ENCODE measurements at places on chromosomes 11 and 22.

- DNase-seq, result no peak
Observed at GRCh38 chr11:34037016-34037415, 14.5 kb upstream of the CAPRIN1 start.

DNA sequence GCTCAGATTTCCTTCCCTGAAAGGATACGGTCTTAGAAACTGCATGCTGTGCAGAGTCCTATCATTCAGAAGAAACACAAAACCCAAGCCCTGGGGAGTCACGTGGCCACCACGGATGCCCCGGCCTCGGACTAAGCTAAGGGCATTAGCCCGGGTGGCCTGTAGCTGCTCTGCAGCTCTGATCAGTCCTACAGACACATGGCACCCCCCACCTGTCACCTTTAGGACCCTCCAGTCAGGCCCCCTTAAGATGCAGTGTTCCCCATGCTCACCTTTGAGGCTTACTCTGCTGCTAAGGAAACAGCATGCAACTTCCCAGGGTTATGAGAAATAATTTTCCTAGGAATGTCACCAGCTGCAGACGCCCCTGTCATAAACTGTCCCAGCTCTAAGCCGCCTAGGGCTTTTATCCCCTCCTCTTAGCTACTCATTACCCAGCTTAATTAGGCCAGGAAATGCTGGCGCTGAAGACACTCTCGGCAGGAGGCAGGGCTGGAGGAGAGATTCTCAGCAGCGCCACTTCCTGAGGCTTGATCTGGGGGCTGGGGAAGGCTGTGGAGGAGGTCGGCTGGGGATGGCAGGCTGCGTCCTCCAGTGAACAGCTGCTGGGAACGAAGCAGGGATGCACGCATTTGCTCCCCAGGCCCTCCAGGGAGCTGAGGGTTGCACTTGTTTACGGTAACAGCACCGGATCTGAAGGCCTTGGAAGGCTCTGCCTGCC, 47.2 kb upstream of the ADA2 start:
- DNase-seq, result no peak

DNA sequence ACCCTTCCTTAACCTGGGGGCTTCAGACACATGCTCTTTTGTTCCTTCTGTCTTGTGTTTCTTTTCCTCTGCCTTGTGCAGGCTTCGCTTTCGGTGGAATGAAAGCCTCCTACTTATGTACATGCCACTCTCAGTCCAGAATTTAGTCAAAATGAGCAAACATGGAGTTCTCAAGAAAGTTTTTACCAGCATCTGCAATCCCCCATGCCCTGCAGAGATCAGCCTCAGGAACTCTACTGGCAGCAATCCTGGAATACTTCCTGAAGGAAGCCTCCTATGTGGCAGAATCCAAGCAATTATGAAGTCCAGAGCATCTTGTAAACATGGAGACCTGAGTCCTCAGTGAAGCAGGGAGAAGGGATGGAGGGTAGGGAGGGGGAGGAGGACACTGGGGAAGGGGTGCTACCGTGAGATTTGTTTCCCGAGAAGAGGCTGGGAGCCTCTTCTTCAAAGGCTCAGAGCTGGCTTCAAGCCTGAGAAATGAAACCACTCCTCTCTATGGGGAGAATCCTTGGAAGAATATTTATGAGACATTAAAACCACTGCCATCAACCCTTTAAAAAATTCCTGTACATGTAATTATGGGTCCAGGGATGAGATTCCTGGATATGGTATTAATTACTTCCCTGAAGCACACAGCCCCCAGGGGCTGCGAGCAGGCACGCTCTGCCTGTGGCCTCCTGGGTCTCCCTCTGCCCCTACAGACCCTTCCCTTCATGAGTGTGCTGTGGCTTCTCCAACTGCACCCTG, 58.4 kb downstream of the TENM4 start:
- DNase-seq, result no peak

- no peak for DNase-seq
Observed at GRCh38 chr11:63274776-63275175, 31.4 kb upstream of the SLC22A25 start.

DNA sequence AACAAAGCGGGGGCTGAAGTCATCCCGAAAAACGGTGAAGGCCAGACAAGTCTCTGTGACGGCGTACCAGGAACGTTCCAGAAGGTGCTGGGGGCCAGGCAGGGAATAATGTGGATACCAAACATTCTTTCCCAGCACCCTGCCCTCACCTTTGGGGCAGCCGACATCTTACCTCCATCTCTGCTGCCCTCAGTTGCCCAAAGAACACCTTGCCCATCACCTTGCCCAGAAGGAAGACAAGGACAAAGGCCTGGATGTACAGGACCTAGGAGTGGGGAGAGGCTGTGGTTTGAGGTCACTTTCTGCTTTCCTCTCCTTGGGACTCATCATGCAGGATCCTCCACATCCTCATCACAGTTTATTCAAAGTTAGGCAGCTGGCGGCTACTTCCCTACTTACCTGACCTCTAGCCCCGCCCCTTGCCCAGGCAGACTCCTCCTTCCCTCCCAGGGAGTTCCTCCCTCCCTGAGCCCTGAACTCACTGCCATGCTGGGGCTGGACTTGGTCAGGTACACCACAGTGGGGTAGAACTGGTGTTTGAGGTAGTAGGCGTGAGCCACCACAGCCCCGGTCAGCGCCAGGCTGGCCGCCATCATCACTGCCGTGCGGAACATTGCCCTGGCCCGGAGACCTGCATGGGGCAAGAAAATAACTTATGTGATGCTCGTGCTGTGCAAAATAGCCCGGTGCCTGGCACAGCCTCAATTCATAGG, 1.2 kb downstream of the SYVN1 start:
- DNase-seq, result no peak

- DNase-seq, result no peak
Observed at GRCh38 chr11:612201-612960, 3.4 kb downstream of the IRF7 start.

Measured in occipital lobe (tissue), 3 donors.